ENCODE measurements at places on chromosomes 13 and 19. TPM values are rescaled to one million over a fixed set of nuclear protein-coding genes. Genes with fewer than 3 reads are reported as not detected.

Gene SIGLEC12
- not detected for total RNA-seq

Gene SHC2
- 19.6 TPM for total RNA-seq

Gene MEDAG
- total RNA-seq, result not detected

Gene CEACAM19
- total RNA-seq, result not detected

Gene CACNG6
- 6.3 TPM for total RNA-seq

Gene ZNF296
- total RNA-seq, result not detected

Gene PDX1
- not detected for total RNA-seq

Gene TEX29
- not detected for total RNA-seq

Gene SLC1A6
- not detected for total RNA-seq

Gene MUC16
- 0.02 TPM for total RNA-seq

Gene ZNF528
- 8.6 TPM for total RNA-seq

Gene MAP4K1
- total RNA-seq, result 1.4 TPM

Gene ACER1
- not detected for total RNA-seq

Gene CEBPA
- 4.3 TPM for total RNA-seq

Gene LENG9
- not detected for total RNA-seq

Gene PGLYRP1
- not detected for total RNA-seq

Gene NHLRC3
- 19.8 TPM for total RNA-seq

Gene KLK4
- not detected for total RNA-seq

Gene PODNL1
- 2.7 TPM for total RNA-seq

Gene PLIN4
- total RNA-seq, result 0.17 TPM

Gene LRRC25
- not detected for total RNA-seq

Gene GRK1
- not detected for total RNA-seq

Gene CNN2
- 243 TPM for total RNA-seq

Gene PALM
- 42.9 TPM for total RNA-seq

Gene CYP4F22
- total RNA-seq, result not detected

Gene TDRD12
- 0.05 TPM for total RNA-seq

Gene GRIN2D
- not detected for total RNA-seq
